ENCODE measurements at places on chromosomes 6 and 20. TPM values are rescaled to one million over a fixed set of nuclear protein-coding genes. Genes with fewer than 3 reads are reported as not detected.

GRCh38 chr6:45655745-45656476 lies 278.2 kb upstream of the SUPT3H start:
- DNase-seq = peak; percentile 99

- no peak for DNase-seq
Measured at GRCh38 chr6:168941036-168941435, 312.6 kb downstream of the THBS2 start.

DNA sequence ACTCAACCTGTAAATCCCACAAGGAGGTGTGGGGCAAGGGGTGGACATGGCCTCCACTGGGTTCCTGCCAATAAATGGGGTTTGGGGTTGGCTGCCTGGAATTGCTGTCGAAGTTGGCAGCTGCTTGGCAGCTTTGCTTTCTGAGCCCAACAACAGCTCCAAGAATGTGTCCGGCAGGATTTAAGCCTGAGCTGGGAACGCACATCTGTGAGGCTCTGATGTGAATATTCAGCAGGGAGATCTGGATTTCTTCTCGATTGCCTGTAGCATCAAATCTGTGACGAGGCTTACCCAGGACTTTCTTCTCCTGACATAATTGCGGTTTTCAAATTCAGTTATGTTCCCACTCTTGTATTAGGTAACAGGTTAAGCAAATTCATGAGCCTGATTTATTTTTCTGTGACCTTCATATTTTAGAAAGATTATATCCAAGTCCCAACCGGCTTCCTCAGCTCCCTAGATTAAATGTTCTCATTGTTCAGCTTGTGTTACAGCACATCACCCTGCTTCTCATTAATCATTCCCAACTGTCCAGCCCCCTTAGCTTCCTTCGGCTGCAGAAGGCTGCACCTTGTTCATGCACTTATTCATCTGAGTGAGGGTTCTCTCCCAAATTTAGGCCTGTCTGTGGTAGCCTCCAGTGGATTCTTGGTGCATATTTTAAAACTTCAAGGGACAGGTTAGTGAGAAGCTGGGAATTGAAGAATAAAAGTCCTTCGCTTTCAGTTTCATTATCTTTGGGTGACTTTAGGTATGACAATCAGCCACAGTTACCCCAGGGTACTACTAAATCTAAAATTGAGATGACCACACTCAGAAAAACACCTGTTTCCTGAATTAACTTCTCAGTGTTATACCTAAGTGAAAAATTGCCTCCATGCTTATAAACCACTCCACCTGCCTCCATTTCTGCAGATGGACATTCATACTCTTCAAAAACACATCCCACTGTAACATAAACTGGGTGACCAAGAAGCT lies 310.0 kb downstream of the ESR1 start:
- no peak for DNase-seq

GRCh38 chr20:9043364-9043763 lies 25.5 kb upstream of the PLCB4 start:
- peak; percentile 81 for DNase-seq

GRCh38 chr20:63073738-63074065 lies 66.9 kb upstream of the BHLHE23 start:
- DNase-seq = no peak

- DNase-seq = peak; percentile 63
Measured at GRCh38 chr20:9066191-9066590, 2.7 kb upstream of the PLCB4 start.

DNA sequence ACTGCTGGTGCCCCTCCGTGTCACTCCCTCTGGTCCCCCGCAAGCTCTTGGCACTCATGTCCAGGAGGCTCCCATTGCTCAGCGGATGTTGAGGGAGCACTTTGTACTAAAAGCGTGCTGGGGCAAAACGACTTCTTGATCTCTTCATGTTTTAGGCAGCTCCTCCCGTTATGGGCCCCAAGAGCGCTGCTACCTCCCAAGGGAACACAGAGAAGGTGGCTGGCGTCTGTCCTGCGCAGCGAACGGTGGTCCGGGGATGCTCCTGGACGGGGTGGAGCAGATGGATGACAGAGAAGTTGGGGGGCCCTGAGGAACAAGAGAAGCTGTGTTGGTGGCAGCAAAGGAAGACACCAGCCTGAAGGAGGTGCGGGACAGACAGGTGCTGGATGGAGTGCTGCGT lies 99.8 kb downstream of the TMEM242 start:
- DNase-seq = no peak

- peak; percentile 54 for DNase-seq
Measured at GRCh38 chr6:16302721-16303552, 64.5 kb downstream of the GMPR start.

DNA sequence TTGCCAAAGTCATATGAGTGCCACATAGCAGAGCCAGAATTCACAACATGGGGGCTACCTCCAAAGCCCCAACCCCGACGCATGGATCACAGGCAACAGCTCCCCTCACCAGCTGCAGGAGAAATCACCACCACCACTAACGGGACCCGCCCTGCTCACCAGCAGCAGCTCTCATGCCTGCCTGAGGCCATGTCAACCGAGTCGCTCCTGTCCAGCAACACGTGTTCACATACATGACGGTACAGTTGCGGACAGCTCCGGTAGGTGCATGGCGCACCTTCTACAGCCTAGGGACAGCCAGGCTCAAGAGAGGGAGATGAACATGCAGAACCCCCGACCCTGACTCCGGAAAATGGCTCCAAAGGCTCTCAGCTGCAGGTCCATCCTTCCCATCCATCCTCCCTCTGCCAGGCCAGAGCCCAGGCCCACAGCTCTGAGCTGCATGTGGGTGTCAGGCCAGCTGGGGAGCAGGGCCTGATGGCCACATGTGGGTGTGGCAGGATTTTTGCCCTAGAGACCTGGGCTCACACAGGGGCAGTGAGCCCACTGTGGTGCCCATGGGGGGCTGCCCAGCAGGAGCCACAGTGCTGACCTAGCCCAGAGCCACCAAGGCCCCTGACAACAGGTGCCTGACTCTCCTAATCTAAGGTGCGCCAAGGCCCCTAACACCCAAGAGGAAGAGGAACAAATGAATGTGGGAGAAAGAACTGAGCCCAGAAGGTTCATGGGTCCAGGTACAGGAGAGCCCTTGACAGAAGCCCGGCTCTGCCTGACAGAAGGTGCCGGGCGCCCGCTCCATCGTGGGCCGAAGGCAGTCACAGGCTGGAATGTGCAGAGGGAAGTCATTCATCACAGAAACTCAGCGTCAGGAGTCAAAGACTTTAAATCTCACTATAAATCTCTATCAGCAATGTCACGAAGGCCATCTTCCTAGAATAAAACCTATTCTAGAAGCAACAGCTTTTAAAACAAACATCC lies 10.5 kb downstream of the RPS6KA2 start:
- no peak for DNase-seq

- DNase-seq = no peak
Measured at GRCh38 chr20:6140947-6141346, 18.1 kb upstream of the FERMT1 start.

DNA sequence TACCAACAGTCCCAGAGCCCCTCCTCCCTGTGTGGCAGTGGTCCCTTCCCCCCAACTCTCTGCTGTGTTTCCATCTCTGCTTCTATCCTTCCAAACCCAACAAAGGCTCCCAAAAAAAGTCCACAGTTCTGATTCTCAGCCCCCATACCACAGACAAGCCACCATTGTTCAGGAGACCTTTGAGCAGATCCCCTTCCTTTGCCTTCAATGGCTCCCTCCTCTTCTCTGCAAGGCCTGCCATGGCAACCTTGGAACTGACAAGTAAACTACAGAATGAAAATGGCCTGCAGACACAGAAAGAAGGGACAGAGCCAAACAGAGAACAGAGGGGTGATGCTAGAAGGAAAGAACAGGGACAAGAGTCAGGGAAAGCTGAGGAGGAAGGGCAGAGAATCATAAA lies 23.2 kb downstream of the OR2H2 start:
- DNase-seq = no peak

- no peak for DNase-seq
Measured at GRCh38 chr20:19232997-19233794, 20.8 kb downstream of the SLC24A3 start.

DNA sequence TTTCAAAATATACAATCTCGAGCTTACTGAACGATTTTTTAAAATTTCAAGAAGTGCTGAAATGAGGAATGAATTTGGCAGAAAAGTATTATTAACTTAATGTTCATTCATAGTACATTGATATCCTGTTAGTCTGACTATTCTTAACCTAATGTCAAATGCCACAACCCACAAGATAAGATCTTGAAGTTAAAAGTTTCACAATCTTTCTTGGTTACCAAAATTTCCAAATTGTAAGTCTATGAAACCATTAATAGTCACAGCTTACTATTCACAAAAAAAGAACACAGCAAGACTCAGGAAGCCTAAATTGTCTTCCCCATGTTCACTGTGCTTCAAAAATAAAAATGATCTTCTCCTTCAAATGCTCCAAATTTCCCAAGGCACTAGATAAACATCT lies 71.3 kb downstream of the HACE1 start:
- DNase-seq = no peak

DNA sequence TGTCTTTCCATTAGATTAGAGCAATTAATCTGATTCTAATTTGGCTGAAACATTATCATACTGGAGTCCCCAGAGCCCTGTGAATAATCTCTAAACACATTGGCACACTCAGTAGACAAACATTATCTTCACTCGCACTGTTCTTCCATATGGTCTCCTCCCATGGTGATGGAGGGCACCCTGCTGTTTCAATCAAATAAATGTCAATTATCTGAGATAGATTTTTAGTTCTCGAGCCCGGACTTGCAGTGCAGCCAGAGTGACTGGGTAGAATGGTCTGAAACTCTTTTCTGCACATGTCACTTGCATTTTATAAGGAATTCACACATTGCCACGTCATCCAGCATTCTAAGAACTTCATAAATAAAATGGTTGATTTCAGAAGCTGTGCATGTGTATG lies 90.6 kb upstream of the MAP3K7 start:
- no peak for DNase-seq

GRCh38 chr6:159871906-159872305 lies 18.9 kb upstream of the MAS1 start:
- no peak for DNase-seq

- DNase-seq = peak; percentile 43
Measured at GRCh38 chr6:157184202-157185015, 138.9 kb downstream of the TMEM242 start.

DNA sequence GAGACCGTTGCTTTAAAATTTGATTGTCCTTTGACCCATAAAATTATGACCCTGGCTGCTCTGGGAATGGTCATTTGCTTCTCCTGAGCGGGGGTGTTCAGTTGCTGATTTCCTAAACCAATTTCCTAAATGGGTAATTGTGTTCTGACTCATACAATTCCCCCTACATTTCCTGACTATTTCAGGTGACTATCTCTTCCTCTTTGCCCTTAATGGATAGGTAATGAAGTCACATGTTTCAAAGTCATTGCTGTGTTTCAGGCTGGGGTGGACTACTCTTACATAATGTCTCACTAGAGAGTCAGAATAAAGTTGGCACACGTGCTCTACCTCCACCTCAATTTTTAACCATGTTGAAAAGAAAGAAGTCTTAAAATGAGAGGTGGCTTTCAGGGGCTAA lies 109.8 kb downstream of the DOK5 start:
- DNase-seq = no peak

- no peak for DNase-seq
Measured at GRCh38 chr20:939606-940005, 23.5 kb upstream of the ANGPT4 start.

DNA sequence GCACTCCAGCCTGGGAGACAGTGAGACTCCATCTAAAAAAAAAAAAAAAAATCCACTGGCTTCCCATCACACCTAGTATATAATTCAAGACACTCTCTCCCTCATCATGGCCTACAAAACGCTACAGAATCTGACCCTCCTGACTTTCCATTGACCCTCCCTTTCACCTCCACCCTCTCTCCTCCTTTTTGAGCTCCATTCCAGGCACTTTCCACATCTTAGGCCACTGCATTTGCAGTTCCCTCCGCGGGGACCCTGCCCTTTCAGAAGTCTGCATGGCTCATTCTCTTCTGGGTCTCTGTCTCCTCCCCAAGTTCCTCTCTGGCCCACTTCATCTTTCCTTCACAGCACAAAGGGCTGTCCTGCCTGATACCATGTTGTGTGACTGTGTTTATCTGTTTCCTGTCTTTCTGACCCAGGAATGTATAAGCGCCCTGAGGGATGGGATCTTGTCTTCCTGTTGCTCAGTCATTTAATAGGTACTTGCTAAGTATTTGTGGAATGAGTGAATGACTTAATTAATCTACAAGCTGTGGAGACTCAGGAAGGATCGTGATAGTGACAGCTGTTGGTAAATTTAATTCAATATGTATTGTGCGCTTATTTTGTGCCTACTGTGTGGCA lies 35.2 kb downstream of the NCR2 start:
- DNase-seq = peak; percentile 64

GRCh38 chr6:157868835-157869234 lies 45.8 kb downstream of the SNX9 start:
- no peak for DNase-seq

GRCh38 chr6:76612954-76613353 lies 540.5 kb upstream of the IMPG1 start:
- no peak for DNase-seq

- peak; percentile 26 for DNase-seq
Measured at GRCh38 chr20:58829531-58829941, 21.2 kb downstream of the GNAS-AS1 start.

DNA sequence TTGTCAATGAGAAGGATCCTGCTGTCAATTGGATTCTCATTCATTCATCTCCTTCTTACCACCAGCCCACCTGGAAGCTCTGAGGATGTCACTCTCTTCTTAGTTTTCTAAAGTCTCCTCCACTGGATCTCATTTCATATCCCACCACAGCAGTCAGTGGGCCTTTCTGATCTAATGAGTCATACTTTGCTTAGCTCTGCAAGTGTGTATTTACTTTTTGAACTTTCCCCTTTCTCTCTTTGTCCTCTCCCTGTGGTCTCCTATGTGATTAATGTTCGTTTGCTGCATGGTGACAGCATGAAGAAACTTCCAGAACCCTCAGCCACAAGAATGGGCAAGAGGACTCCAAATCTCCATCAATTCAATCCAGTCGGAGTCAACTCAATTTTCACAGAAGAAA lies 63.6 kb upstream of the SYNDIG1 start:
- DNase-seq = peak; percentile 3

CASS4 gene
- total RNA-seq = 0.13 TPM

SEL1L2 gene
- not detected for total RNA-seq

MLIP gene
- 0.53 TPM for total RNA-seq

DEFB127 gene
- not detected for total RNA-seq

RIPOR2 gene
- total RNA-seq = not detected

BPIFA1 gene
- total RNA-seq = not detected

APOBEC2 gene
- not detected for total RNA-seq

CRYBG1 gene
- total RNA-seq = 45.0 TPM

All from bronchial epithelial cell (primary cell).